Mesothelial cell of epicardium (in vitro differentiated cells): ENCODE measurements at places on chromosomes 2 and 18. TPM values are rescaled to one million over a fixed set of nuclear protein-coding genes. Genes with fewer than 3 reads are reported as not detected.

DNA sequence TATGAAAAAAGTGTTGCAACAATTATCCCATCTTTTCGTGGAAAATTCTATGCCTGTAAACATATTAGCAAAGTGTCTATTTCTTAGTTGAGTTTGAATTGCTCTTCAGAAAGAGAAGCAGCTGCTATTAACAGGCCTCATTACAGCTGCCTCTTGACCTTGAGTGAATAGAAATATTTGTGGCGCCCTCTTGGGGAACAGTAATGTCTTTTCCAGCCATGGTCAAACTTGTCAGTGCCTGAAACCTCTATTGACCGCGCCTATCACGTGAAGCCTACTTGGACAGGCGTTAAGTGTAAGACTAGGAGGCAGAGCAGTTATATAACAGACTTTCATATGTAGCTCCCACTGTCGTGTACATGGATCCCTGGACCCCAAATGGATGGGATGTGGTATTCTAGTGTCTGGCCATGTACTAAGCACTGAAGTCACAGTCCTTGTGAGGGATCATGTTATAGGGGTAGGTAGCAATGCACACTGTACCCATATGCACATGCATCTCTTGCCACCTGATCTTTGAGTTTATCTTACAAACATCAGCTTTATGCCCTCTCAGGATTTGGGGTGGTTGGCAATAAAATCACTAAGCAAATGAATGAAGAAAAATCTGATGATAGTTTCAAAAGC is 245.0 kb downstream of the PTGR3 start:
- DNase-seq = no peak

GRCh38 chr18:45165871-45166270 is 449.4 kb upstream of the SLC14A2 start:
- no peak for DNase-seq

DNA sequence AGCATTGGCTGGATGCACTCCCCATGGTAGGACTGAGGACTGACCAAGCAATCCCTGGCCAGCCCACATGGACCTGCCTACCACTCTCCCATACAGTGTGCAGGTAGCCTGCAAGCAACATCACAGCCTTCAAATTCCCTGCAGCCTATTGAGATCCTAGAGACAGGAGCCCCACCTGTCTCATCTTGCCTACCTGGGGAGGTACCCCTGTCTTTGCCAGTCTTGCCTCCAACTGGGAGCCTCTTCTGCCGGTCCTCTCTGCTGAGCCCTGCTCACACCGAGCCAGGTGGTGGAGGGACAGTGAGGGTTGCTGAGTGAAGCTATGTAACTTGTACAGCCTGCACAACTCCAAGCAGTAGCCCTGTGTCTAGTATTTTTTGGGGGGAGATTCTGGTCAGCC is 29.9 kb downstream of the TTC32 start:
- DNase-seq = no peak

- DNase-seq = no peak
These were observed 198.8 kb upstream of the FOSL2 start for GRCh38 chr2:28193630-28194403.

GRCh38 chr2:141557329-141558095 is 573.3 kb downstream of the LRP1B start:
- no peak for DNase-seq

TRIM43B gene
- total RNA-seq = not detected in 3 replicates

NCK2 gene
- 57.5 to 59.5 TPM (median 58.9 TPM) in 3 replicates for total RNA-seq

TMEM198 gene
- total RNA-seq = 3.6 to 4.0 TPM (median 3.7 TPM) in 3 replicates

DNA sequence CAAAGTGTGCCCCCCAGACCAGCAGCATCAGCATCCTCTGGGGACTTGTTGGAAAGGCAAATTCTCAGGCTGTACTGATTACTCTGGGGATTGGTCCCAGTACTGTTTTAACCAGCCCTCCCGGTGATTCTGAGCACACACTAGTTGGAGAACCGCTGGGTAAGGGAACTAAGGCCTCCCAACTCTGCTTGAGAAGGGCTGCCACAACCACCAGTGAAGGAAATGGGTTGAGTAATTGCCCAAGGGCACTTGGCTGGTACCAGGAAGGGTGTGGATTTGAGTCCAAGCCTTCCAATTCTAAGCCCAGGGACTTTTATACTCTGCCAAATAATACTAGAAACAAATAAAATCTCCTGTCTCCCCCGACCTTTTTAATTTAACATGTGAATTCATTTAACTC is 219.9 kb downstream of the SETBP1 start:
- DNase-seq = no peak

DLGAP1 gene
- total RNA-seq = 4.6 to 5.1 TPM (median 4.9 TPM) in 3 replicates

DNA sequence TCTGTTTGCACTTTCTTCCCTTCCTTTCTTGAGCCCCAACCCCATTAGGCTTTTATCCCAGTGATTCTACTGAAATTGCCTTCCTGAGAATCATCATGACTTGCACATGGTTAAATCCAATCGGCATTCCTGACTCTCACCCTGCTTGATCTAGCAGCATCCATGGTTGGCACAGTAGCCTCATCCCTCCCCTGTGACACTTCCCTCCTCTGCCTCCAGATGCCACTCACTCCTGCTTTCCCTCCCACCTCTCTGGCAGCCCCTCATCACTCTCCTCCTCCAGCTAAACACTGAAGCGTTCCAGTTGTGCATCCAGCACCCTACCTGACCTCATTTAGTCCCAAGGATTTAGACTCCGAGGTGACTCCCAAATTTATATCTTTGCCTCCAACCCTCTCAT is 114.7 kb downstream of the GALNT14 start:
- no peak for DNase-seq

- DNase-seq = no peak
These were observed 39.7 kb upstream of the PNPT1 start for GRCh38 chr2:55733335-55733734.

UGT1A4 gene
- total RNA-seq = not detected in 3 replicates
